Stimulated activated CD8-positive, alpha-beta memory T cell treated with anti-CD3 and anti-CD28 coated beads, Interleukin-4, amount 100 ng/mL, for 4 hours (primary cell): ENCODE measurements at places on chromosomes 1 and 21.

DNA sequence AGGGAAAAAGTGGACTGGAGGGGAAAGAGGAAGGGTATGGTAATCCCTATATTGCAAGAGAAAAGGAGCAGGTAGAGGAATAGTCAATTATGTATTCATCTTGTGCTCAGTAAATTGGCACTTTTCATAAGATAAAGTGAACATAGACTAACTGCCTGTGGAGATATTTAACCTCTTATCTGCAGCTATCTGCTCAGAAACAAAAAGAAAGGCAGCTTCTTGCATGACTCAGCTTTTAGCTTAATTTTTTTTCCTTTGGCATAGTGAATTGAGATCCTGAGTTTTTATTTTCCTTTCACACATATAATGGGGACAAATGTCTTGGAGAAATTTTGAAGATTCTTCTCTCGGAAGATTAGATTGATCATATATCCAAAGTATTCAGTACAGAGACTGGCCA, 127.6 kb upstream of the F3 start:
- no peak for DNase-seq

- DNase-seq, result no peak
Observed at GRCh38 chr1:226690460-226690982, 48.6 kb downstream of the ITPKB start.

DNA sequence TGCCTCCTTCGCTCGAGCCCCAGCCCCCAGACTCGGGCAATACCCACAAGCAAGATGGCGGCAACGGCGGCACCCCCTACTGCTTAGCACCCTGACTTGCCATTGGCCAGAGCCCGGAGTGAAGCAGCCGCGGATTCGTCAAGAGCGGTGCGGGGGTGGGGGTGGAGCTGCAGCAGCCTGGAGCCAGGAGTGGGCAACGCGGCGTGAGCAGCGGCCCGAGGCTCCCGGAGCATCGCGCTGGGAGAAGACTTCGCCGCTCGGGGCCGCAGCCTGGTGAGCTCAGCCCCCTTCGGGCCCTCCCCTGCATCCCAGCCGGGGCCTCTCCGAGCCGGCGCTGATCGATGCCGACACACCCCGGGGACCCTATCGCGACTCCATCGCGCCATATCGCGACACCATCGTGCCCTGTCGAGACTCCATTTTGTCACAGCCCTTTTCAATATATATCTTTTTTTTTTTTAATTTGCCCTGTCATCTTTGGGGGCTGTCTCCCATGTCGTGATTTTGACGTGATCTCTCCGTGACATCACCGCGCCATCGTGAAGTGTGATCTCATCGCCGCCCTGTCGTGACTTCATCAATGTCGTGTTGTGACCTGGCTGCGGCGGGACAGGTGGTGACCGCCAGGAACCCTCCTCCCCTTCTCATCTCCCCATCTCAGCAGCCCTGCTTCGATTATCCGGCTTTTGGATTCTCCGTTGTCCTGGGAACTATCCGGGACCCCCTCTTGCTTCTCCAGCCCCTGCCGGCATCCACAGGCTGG, at the start of gene NCDN:
Gene NCDN (plus strand): TSS at position 189 of the 763 bp plus-strand sequence. CDS start 392 bp downstream, at position 581.
- DNase-seq, result peak; percentile 93

DNA sequence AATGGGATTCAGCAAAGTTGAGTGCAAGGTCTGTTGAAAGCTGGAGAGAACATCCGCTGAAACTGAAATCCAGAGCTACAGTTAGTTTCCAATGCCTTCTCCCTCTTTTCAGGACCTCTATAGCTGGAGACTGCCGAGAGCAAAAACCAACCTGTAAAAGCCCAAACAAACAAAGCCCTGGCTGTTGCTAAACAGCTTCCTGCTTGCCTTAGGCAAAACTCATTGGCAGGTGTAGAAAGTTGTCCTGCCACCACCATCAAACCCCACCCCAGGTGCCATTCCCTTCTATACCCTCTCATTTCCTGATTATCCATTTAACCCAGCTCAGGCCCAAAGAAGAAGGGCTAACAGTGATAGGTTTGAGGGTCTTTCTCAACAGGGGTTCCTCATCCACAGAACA, 24.7 kb downstream of the SCYL3 start:
- no peak for DNase-seq

- no peak for DNase-seq
Observed at GRCh38 chr1:202163281-202164270, 3.2 kb upstream of the PTPN7 start.

- DNase-seq, result no peak
Observed at GRCh38 chr1:15916417-15916816, 59.5 kb downstream of the ZBTB17 start.

DNA sequence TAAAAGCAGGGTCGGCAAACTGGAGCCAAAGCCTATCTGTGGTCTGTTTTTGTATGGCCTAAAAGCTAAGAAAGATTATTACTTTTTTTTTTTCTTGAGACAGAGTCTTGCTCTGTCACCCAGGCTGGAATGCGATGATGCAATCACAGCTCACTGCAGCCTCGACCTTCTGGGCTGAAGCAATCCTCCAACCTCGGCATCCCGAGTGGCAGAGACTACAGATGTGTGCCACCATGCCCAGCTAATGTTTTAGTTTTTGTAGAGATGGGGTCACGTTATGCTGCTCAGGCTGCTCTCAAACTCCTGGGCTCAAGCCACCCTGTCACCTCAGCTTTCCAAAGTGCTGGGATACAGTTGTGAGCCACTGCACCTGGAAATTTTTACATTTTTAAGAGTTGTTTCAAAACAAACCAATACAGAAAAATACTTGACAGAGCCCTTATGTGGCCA, 6.5 kb upstream of the GLRX2 start:
- no peak for DNase-seq

DNA sequence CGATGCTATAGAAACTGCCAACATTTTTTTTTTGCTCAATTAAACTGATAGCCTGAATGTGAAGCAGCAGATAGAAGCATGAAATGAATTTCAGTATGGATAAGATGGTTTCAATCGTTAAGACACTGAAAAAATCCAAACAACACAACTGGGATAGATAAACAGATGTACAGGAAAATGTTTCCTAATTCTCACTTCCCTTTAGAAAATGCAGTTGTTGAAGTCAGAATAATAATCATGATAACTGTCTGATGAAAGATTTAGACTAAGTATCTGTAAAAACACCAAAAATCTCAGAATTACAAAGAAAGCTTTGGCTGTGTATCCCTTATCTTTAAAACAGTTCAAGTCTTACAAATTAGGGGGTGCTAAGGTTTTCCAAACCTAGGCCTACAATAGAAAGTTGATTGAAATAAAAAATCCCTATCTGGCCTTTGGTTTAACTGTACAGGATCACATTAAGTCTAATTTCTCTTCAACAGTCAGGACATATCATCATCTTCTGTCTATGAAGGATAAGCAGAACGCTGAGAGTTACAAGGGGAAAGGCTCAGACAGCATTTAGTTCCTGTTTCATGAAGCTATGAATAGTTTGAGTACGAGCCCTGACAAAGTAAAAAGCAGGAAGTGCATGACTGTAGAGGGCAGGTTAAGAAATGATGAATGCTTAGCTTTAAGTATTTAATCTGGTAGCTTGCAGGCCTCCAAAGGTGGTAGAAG, 203.2 kb downstream of the APP start:
- no peak for DNase-seq

GRCh38 chr1:67889953-67890567, 56.8 kb upstream of the GNG12 start:
- no peak for DNase-seq

- DNase-seq, result no peak
Observed at GRCh38 chr1:218518216-218518740, 173.1 kb downstream of the TGFB2 start.

GRCh38 chr1:61816191-61816590, 73.9 kb downstream of the PATJ start:
- DNase-seq, result no peak

DNA sequence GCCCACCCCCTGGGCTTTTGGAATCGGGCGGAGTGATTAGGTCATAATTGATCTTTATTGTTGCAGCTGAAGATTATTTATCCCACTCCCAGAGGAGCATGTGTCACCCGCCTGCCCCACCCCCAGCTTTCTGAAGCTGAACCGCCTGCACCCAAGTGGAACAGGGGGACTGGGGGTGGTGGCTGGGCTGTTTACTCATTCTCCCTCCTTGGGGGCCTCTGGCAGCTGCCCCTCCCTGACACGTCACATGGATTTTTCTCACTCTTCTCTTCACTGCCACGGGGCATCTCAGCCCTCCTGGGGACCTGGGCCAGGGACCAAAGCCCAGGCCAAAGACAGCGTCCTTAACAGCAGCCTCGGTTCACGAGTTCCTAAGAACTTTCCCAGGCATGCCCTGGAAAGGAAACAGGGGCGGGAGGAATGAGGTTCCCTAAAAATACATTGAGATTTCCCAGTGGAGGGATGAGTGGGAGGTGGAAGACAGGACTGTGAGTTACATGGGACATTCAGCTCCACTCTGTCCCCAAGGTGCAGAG, 31.6 kb upstream of the SOX13 start:
- no peak for DNase-seq

- no peak for DNase-seq
Observed at GRCh38 chr1:51088474-51088873, 13.6 kb upstream of the C1orf185 start.

DNA sequence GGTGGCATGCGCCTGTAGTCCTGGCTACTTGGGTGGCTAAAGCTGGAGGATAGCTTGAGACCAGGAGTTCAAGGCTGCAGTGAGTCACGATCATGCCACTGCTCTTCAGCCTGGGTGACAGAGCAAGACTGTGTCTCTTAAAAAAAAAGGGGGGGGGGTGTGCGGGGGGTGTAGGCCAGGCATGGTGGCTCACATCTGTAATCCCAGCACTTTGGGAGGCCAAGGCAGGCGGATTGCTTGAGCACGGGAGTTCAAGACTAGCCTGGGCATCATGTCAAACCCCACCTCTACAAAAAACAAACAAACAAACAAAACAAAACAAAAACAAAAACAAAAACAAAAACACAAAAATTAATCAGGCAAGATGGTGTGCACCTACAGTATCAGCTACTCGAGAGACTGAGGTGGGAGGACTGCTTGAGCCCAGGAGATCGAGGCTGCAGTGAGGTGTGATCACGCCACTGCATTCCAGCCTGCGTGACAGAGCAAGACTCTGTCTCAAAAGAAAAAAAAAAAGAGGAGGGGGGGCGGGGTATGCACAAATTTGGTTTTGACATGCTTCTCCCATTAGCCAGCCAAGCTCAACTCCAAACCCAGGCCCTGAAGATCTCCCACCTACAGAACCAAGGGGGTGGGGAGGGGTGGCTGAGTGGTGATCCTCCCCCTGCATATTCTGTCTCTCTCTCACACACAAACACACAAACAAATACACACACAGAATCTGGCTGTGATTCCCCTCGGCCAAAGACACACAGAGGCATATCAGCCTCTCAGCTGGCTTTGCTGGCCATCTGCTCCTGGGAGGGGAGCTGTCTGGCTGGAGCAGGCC, 3.1 kb downstream of the PTAFR start:
- DNase-seq, result no peak

DNA sequence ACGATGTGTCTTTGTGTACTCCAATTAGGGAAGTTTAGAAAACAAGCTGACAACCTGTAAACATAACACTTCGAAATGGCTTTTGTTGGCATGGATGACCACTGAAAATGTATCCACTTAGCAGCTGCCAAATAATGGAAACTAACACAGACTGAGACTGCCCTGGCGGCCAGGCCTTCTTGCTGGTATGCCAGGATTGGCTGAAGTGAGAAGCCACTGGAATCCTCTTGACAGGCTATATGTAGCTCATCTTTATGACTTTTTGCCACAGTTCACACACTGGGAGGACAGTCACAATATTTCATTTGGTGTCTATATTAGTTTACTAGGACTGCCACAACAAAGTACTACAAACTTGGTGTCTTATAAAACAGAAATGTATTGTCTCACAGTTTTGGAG, 12.9 kb upstream of the CTBS start:
- DNase-seq, result no peak

DNA sequence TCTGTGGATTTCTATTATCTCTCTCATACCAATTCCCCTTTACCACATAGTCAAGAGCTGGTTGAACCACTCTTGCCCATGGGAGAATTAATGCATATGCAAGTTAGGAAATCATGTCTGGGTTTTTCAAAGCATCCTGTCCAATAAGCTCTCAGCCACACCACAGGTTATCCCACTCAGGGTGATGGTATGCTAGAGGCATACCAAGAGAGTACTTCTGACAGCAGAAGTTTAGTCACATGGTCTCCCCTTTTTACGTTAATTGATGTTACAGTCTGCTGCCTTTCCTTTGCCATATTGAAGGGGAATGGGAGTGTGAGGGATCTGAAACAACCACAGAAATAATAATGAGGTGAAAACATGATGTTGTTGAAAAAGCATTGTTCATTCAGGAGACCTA, 135.8 kb upstream of the PBX1 start:
- no peak for DNase-seq

DNA sequence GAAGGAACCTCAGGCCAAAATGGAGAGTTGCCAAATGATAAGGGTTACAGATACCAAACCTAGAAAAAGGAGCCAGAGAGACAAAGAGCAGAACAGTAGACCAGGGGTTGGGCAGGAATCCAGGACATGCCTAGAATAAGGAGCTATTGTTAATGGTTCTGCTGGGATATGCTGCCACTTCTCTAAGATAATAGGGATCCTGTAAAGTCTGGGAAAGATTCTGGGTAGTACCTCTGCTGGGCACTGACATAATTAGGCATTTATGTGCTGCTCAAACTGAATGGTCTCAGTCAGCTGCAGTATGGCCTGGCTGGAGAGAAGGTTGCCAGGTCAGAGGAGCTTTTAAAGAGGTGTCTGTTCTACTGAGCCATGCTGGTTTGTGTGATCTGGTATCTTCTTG, 19.9 kb upstream of the NRIP1 start:
- DNase-seq, result no peak

GRCh38 chr1:217010253-217010652, 287.0 kb upstream of the ESRRG start:
- DNase-seq, result no peak

DNA sequence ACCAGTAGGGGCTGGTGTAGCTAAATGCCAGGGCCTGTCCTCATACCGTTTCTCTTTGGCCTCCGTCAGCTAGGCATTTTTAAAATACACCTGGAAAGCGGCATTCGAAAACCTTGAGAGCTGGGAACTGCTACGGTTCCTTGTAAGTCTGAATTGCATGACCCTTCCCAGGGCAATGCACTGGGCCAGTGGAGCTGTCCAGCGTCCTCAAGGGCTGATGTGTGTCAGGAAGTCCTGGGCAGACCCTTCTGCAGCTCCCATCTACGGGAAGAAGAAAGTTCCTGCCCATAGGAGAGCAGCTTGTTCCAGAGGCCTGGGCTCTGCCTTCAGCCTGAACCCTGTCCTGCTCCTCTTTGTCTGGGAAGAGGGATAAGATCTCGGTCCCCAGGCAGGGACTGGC, 34.1 kb downstream of the UBASH3A start:
- no peak for DNase-seq

DNA sequence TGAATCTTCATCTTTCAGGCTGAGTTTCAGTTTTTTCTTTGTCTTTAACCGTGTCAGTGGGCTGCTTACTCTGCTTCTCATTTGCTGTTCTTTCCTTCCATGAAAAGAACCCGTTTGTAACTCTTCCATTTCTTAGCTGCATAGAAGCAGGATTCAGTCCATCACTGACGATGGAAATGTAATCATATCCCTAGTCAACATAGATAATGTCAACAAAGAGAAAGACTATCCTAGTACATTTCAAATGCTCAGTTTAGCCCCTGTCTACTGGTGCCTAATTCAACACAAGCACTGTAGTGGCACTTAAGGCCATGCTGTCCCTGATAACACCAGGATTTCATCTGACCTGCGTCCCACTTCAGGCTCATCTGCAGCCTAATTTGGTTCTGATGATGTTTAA, 376 bp downstream of the GBP1 start:
- no peak for DNase-seq

- DNase-seq, result no peak
Observed at GRCh38 chr1:200301152-200301551, 108.7 kb downstream of the ZNF281 start.
